Karpas-422 (cell line): ENCODE measurements at places on chromosomes 4 and X.

DNA sequence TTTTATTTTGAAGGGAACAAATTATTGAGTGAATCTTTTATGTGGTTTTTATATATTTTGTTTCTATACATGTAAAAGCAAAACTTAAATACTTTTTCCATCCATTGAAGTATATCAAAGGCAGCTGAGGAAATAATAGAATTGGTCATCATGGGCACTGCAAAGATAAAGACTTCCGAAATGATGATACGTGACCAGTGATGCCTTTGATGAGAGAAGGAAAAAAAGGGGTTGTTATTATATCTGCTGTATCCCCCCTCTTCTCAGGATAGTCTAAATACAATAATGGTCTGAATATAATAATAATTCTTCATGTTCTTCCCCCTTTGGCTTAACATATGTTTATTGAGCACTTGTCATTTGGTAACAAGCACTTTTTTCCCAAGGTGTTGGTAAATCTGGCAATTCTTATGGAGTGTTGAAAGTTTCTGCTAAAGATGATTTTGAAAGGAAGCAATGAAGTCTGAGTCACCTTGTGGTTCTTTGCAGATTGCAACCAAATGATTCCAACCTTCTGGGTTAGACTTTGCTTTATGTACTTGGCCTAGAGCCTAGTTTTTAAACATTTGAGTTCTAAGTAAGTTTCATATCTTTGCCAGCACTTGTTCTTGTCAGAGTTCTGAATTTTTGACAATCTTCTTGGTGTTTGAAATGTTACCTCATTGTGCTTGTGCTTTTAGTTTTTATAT, 60.8 kb downstream of the USP9X start:
- no peak for DNase-seq

- peak; percentile 61 for DNase-seq
These were observed 142.5 kb upstream of the MED14 start for GRCh38 chrX:40877887-40878286.

GRCh38 chr4:181848357-181848756, 394.8 kb upstream of the TENM3 start:
- DNase-seq, result no peak

DNA sequence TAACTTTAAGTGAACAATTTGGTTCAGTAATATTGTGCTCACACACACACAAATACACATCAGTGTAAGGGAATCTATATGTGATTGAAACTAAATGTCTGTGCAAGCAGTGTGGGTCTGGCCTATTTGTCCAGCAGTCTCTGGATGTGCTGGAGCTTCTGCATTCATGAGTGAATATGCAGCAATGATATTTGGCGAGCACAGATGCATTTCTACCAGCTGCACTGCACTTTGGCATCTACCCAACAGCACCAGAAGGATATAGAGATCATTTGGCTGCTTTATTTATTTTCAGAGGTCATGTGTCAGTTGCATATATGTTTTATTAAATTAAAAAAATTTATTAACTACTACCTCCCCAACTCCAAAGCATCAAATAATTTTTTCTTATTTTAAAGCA, 613.4 kb upstream of the NR3C2 start:
- DNase-seq, result no peak

- DNase-seq, result no peak
These were observed 130.6 kb upstream of the GLRA2 start for GRCh38 chrX:14398725-14399124.

DNA sequence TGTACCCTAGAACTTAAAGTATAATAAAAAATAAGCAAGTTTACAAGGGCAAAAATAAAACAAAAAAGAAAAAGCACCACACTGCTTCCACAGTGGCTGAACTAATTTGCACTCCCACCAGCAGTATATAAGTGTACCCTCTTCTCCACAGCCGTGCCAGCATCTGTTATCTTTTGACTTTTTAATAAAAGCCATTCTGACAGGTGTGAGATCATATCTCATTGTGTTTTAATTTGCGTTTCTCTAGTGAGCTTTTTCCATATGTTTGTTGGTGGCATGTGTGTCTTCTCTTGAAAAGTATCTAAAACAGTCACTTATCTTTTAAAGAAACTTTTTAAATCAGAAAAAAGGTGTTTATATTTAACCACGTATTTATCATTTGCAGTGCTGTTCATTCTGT, 71.3 kb downstream of the NFKB1 start:
- DNase-seq, result no peak

GRCh38 chrX:20046864-20047263, 56.0 kb upstream of the BCLAF3 start:
- no peak for DNase-seq

GRCh38 chrX:123425904-123426303, 241.8 kb downstream of the GRIA3 start:
- no peak for DNase-seq

GRCh38 chrX:9465380-9466123, 694 bp downstream of the TBL1X start:
- DNase-seq, result peak; percentile 43

GRCh38 chr4:8050555-8051206, 107.9 kb downstream of the ABLIM2 start:
- DNase-seq, result no peak

DNA sequence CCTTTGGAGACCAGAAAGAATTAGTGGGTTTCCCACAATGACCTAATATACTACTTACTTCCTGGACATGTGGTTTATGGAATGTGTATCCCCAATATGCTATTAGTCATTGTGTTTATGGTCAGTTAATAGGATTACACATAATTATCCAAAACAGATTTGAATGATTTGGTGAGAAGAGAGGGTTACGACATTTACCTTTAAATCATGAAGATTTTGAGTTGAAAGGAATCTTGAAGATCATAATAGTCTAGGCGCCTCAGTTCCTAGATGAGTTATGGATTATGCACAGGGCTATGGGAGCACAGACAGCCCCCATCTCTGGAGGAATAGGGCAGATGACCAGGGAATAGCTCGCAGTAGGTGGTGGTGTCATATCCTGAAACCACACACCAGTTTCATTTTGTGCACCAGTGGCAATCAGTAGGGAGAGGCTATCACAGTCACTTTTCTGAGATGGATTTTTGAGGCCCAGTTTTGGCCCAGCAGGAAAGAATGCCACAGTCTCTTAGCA, 61.3 kb downstream of the SEPTIN11 start:
- DNase-seq, result no peak

GRCh38 chrX:15913146-15913545, 58.5 kb upstream of the AP1S2 start:
- DNase-seq, result no peak

- no peak for DNase-seq
These were observed 42.7 kb upstream of the ZCCHC12 start for GRCh38 chrX:118780911-118781310.

DNA sequence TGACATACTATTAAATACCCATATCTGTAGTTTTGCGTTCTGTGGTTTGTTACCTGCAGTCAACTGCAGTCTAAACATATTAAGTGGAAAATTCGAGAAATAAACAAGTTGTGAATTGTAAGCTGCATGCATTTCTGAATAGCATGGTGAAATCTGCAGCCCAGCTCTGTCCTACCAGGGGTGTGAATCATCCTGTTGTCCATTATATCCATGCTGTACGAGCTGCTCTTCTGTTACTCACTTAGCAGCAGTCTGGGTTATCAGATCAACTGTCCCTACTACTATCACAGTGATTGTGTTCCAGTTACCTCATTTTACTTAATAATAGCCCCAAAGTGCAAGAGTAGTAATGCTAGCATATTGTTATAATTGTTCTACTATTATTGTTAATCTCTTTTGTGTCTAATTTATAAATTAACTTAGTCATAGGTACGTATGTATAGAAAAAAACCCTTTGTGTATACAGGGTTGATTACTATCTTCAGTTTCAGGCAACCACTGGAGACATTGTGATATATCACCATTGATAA, 173.7 kb upstream of the FAT4 start:
- DNase-seq, result no peak

- no peak for DNase-seq
These were observed 140.0 kb downstream of the TBL1X start for GRCh38 chrX:9604908-9605306.

- DNase-seq, result peak; percentile 49
These were observed 365.1 kb downstream of the AFF2 start for GRCh38 chrX:148865277-148866210.

- no peak for DNase-seq
These were observed 40.5 kb downstream of the TMEM131L start for GRCh38 chr4:153506341-153507309.

GRCh38 chr4:53307819-53308780, 57.8 kb downstream of the SCFD2 start:
- no peak for DNase-seq

DNA sequence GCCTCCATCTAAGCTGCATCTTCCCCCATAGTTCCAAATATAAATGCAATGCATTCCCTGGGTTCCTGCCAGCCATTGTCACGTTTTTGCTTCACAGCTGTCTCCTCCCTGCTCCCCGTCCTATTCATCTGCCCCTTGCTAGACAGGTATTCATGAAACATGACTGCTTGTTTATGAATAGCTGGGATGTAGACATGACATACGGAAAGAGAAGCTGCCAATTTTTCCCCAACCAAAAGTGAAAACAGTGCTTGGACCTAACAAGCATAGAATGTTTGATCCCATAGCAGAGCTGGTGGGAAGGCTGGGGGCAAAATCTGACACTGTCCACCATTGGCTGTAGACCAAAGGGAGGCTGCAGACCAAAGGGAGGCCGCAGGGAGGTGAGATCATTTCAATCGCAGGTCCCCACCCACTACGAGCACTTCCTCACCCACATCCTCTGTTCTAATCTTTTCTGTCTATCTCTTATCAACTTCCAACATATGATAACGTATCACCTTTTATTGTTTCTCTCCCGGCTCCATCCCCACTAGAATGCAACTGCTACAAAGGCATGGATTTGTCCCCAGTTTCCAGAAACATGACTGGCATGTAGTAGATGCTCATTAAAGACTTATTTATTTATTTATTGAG, 8.5 kb upstream of the GYG2 start:
- no peak for DNase-seq

DNA sequence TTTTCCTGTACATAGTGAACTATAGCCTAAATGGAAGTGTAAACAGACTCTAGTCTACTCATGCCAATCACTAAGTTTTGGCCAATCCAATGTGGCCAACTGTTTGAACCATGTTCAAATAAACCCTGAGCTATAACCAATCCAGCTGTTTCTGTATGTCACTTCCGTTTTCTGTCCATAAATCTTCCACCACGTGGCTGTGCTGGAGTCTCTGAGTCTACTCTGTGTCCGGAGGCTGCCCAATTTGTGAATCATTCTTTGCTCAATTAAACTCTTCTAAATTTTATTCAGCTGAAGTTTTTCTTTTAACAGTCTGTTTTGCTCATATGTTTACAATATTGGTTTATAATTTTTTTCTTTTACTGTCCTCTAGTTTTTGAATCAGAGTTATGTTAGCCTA, 112.3 kb upstream of the BANK1 start:
- no peak for DNase-seq

DNA sequence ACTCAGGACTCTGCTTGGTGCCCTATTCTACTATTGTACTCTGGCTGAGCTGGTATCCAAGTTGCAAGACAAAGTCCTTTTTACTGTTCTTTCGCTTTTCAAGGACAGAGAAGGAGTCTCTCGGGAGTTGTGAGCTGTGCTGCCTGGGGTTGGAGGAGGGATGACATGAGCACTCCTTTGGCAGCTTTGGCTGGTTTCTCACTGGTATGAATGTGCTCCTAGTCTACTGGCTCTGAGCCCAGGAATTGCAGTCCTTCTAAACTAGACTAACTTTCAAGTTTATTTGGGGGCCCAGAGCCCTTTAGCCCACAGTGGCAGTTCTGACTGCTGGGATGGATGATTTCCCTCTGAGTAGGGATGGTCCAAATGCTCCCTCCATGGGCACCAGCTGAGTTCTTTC, 997.1 kb downstream of the RAB28 start:
- DNase-seq, result no peak

GRCh38 chrX:63656871-63657580, 128.0 kb downstream of the ARHGEF9 start:
- no peak for DNase-seq

DNA sequence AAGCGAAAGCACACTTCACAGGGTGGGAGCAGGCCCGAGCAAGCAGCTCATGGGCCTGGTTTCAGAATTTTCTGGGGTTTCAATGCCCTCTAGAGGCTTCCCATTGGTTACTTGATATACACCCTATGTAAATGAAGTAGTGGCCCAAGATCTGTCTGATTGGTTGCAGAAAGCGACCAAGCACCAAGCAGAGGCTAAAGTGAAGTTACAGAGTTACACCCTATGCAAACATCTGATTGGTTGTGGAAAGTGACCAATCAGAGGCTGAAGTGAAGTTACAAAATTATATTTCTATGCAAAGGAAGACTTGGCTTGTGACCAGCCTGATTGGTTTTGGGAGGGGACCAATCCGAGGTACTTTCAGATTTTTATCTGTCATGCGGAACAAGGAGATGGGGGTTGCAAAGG, 8.2 kb downstream of the FHIP1A start:
- DNase-seq, result no peak

DNA sequence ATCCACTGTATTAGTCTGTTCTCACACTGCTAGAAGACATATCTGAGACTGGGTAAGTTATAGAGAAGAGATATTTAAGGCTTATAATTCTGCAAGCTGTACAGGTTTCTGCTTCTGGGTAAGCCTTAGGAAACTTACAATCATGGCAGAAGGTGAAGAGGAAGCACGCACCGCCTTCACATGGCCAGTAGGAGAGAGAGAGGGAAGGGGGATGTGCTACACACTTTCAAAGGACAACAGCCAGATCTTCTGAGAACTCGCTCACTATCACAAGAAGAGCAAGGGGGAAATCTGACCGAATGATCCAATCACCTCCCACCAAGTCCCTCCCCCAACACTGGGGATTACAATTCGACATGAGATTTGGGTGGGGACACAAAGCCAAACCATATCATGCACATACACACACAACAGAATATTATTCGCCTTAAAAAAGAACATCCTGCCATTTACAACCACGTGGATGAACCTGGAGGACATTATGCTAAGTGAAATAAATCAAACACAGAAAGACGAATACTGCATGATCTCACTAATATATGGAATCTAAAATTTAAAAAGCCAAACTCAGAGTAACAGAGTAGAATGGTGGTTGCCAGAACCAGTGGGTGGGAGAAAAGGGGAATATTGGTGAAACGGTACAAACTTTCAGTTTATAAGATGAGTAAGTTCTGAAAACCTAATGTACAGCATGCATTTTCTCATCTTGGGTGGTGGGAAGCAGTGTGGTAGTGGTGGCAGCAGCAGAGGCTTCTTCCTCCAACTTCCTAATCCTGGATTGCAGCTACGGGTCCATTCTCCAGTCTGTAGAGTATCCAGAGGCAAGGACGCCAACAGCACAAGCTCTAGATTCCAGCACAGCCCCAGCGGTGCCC, 12.8 kb downstream of the FRYL start:
- no peak for DNase-seq

GRCh38 chrX:16212436-16212835, 45.2 kb downstream of the MAGEB17 start:
- peak; percentile 59 for DNase-seq

DNA sequence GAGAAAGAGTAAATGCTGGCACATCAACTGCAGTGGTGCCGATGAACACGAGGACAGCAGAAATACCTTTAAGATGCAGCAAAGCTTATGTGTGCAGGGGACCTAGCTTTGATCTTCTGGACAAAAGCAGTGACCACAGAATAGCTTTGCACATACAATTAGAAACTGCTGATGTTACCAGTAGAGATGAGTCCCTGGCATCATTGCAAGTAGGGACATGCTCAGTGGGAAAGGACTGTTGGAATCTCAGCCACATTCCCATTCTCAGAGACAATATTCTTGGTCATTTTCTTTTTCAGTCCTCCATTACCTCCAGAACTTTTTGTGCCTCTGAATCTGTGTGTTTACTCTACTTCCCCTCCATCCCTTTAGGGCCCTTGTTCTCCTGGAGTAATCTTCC, 16.9 kb upstream of the PDLIM3 start:
- DNase-seq, result no peak
